ENCODE measurements at places on chromosomes 1 and 21. TPM values are rescaled to one million over a fixed set of nuclear protein-coding genes. Genes with fewer than 3 reads are reported as not detected.

Gene EXTL2
- polyA plus RNA-seq, result 1.7 TPM

GRCh38 chr21:37757606-37758376 is 158.5 kb downstream of the KCNJ6 start:
- no peak for DNase-seq

DNA sequence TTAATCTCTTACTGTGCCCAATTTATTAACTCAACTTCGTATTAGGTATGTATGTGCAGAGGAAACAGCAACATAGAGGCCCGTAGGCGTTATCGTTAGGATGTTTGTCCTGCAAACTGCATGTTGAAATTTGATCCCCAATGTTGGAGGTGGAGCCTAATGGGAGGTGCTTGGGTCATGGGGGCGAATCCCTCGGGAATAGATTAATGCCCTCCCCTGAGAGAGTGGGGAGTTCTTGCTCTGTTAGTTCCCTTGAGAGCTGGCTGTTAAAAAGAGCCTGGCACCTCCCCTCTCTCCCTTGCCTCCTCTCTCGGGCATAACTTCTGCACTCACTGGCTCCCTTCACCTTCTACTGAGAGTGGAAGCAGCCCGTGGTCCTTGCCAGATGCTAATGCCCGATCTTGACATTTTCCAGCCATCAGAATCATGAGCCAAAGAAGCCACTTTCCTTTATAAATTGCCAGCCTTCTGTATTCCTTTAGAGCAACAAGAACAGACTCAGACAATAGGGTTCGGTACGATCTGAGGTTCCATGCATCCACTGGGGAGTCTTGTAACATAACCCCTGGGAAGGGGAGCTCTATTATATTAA is 149.0 kb upstream of the RAB4A start:
- no peak for DNase-seq

GRCh38 chr1:154404984-154405746 is at the start of gene IL6R:
IL6R (plus strand) TSS chr1:154405343; CDS start chr1:154405630, 287 bp downstream.
- peak; percentile 86 for DNase-seq

Gene SPATA46
- not detected for polyA plus RNA-seq

Gene SPRR1A
- polyA plus RNA-seq, result not detected

DNA sequence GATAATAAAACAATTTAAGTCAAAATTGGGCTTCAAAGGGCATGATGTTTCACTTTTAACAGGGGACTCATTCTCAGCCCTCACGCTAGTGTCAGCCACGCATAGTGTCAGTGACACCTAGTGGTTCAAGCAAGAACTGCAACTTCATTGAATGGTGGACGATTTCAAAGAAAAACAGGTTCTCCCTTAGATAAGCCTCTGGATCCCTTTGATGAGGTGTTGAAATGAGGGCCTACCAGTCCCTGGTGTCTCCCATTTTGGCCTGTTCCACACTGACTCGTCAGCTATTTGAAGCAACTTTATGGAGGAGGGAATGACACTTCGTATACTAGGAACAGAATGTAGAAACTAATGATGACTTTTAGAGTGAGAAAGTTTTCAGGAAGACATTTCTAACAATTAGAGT is 56.2 kb downstream of the FCRL5 start:
- DNase-seq, result peak; percentile 75

Gene ELAVL4
- polyA plus RNA-seq, result not detected

DNA sequence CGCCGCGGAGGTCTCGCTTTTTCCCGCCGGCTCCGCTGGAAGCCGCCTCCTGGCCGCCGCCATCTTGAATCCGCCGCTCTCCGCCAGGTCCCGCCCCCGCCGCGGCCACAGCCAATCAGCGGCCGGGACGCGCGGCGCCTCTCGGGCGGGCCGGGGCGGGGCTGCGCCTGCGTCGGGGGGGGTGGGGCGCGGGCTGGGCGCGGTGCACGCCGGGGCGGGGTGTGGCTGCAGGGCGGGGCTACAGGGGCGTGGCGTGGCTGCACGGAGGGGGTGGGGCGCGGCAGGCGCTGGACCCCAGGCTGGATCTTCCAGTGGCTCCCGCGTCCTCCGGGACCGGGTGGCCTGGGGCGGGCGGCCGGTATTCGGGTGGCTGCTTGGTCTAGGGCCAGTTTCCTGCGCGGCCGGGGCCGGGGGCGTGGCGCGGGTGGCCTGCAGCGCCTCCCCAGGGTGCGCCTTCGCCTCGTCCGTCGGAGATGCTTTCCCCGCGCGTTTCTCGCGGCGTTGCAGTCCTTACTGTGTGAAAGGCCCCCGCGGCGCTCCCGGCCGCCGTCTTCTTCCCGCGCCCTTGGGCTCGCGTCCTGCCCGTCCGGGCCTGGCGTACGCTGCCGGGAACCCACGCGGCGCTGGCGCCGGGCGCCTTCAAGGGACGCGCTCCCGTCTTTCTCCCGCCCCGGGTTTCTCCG is 575 bp downstream of the PCNT start:
- DNase-seq, result peak; percentile 92

Gene CGN
- polyA plus RNA-seq, result 0.22 TPM

Gene INAVA
- 0.07 TPM for polyA plus RNA-seq

DNA sequence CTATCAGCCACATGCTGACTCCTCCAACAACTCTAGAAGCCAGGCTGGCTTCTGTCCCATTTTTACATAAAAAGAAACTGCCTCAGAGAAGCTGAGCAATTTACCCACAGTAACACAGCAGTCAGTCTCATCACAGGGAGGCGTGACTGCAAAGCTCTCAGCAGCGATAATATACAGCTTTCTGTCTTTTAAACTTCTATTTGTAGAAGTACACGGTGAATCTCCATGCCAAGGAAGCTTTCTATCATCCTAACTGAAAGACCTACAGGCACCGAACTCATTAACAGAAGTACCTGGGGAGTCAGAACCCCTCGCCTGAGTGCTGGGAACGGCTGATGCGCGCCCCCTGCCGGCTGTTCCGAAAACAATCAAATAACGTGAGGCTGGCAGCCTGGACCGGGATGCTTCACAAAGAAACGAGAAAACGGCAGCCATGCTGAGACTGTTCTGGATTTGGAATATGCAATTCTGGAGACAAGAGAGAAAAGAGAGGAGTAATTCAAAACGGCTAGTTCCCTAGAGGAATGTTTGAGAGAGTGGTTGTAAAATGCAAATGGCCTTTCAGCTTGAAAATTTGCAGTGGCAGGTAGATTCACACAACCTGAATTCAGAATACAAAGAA is 43.5 kb upstream of the RAB4A start:
- DNase-seq, result peak; percentile 77

Gene NUP210L
- 0.04 TPM for polyA plus RNA-seq

- no peak for DNase-seq
Measured at GRCh38 chr1:2986549-2987305, 34.5 kb upstream of the ACTRT2 start.

Gene PRRX1
- not detected for polyA plus RNA-seq

- DNase-seq, result no peak
Measured at GRCh38 chr1:158978730-158979129, 31.0 kb upstream of the IFI16 start.

Gene FAM163A
- polyA plus RNA-seq, result not detected

Gene OR2G6
- 0.03 TPM for polyA plus RNA-seq
